Activated naive CD4-positive, alpha-beta T cell treated with anti-CD3 and anti-CD28 coated beads, Interleukin-2, amount 50 U/mL, for 72 hours (primary cell): ENCODE measurements at places on chromosomes 2 and 18. TPM values are rescaled to one million over a fixed set of nuclear protein-coding genes. Genes with fewer than 3 reads are reported as not detected.

DNA sequence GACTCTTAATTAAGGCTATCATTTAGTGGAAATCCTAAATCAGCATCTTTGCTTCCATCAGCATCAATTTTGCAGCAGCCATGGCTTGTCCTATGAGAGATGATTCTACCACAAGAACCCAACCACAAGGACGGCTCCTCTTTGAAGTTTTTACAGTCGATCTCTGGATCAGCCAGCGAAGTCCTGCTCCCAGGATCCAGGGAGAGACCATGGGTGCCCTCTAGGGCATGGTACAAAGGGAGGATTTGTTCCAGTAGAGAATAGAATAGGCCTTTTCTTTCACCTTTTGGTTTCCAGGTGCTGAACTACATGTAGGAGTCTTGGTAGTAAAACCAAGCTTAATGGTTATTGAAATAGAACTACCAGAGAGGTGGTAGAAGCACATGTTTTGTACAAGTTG is 52.7 kb downstream of the TMEM200C start:
- DNase-seq, result no peak

DNA sequence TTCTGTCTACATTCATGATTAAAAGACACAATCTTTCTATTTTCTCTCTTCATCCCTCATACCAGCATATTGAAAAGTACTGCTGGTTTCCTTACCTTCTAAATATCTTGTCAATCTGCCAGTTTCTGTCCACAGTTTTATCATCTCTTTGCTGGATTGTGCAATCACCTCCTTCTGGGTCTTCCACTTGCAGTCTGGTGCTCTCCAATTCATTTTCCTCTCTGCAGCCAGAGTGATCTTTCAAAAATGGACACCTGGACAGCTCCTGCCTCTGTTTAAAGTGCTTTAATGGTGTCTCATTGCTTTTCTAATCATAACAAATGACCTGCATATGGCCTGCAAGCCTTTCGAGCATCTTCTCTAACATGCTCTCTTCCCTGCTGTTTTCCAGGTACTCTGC is 94.0 kb downstream of the C1QL2 start:
- no peak for DNase-seq

DNA sequence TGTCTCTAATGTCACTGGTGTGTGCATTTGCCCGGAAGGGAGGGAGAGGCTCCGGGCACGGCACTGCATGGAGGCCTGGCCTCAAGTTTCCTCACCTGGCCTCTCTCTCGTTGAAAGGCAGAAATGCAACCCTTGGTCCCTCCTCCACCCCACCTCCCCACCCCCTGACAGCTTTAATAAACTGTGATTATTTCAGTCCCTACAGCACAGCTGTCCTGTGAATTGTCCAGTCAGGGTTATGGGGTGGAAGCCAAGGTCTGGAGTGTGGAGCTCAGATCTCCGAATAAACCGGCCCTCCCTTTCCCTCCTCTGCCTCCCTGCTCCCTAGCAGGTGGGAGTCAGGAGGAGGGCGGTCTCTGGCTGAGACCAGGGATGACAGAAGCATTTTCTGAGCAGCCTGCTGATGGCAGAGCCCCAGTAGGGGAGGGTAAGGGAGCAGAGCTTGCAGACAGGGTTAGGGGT is 199.2 kb upstream of the SMAD2 start:
- DNase-seq, result no peak

DNA sequence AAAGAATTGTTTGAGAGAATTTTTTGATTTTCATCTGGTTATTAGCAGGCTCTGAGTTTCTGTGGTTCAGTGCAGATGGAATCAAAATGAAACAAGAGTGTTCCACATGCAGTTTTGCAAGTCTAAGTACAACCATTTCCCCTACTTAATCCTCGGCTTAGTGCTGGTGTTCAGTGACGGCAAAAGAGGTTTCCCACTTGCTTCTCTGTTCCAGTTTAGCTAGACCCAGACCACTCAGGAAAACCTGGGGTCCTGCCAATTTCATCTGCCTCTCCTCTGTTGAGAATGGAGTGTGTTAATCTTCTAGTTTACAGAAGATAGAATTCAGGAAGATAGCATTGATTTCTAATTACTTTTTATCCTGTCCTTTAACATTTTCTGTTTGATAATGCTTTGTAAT is 996.2 kb upstream of the FANCL start:
- DNase-seq, result no peak

DNA sequence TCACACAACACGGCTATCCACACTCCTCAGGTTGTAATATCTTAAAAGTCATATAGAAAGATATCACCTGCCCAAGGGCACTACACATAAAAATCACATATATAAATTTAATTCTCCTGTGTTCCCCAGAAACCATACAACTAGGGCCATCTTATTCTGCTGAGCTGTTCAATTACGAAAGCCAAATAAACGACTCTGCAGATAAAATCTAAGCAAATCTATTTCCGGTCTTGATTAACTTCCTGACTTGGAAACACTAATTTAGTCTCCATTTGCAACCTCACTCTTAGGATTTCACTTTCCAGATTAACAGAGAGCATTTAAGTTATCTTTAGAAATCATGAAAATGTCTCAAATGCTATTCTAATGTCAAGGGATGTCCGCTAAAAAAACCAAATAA is 23.9 kb upstream of the STK17B start:
- DNase-seq, result no peak

DNA sequence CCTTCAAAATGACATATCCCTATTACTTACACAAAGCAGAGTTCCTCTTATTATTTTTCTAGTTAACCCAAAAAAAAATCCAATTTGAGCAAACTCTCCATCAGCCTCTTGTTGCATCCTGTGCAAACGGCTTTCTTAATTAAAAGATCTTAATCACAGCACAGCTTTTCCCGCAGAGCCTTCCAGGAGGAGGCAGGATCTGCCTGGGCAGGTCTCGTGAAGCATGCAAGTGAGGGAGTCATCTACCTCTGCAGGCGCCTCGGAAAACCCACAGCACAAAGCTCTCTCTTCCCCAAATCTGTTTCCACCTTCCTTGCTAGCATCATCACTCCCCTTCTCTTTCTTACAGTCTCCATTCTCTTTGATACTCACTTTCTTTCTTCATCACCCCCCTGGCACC is 100.4 kb downstream of the EN1 start:
- DNase-seq, result no peak

DNA sequence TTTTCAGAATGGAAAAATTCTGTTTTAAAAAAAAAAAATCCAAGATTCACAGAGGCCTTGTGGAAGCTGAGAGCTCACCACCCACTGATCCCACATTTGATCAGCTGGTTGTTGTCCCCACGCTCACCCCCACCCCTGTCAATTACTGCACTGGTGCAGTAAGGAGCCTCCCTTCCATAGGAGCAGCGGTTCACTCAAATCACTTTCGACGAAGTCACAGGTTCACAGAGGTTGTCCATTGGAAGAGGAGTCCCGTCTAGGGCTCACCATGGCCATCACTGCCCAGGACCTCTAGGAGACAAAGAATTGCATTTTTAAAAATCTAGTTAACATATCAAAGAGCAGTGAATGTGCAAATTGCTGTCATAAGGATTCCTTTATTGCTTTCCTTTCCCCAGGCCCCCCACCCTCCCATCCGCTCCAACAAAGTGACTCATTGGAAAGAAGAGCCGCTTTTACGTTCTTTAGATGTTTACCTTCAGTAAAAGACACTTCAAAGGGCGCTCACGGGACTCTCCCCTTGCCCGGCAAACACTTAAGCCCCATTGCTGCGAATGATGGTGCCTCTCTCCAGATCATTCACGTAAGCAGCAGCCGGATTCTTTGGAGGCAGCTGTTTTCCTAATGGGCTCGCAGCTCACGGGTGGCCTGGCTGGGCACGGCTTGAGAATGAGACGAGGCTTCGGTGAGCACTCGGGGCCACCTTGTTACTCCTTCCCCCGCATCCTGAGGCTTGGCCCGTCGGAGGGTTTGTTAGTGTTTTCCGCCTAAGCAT is 165.5 kb upstream of the SALL3 start:
- DNase-seq, result no peak

GRCh38 chr2:233489666-233490065 is 76.9 kb downstream of the USP40 start:
- no peak for DNase-seq

- DNase-seq, result no peak
Measured at GRCh38 chr2:29611850-29612249, 309.5 kb downstream of the ALK start.

GRCh38 chr2:152445791-152446201 is 110.8 kb downstream of the FMNL2 start:
- DNase-seq, result no peak

DNA sequence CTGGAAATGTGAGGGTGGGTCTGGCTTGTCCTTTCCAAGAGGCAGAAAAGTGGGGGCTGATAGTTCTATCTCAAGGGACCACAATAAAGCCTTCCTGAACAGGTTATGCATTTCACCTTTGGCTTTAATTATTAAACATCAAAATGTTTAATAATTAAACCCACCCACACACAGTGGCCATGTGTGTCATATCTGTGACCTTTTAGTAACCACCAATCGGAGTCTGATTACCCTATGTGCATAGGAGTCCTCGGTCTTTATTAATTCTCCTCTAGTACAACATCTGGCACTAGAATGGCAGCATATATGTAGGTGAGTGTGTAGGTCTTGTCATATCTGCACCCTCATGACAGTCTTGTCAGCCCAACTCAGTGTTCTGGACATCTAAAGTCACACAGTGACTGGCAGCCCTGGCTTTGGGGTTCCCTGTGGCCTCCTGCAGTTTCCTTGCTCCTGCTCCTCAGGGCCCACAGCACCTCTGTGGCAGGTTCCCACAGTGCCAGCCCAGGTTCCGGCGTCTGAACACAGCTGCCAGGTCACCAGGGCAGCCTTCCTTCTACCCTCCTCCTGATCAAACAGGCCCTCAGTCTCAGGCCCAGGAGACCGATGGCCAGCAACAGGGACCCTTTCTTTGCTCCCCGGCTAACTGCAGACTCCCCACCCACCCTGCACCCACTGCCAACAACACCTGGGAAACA is 100.9 kb downstream of the MTCL1 start:
- DNase-seq, result no peak

- no peak for DNase-seq
Measured at GRCh38 chr2:171964308-171964707, 35.4 kb upstream of the METAP1D start.

DNA sequence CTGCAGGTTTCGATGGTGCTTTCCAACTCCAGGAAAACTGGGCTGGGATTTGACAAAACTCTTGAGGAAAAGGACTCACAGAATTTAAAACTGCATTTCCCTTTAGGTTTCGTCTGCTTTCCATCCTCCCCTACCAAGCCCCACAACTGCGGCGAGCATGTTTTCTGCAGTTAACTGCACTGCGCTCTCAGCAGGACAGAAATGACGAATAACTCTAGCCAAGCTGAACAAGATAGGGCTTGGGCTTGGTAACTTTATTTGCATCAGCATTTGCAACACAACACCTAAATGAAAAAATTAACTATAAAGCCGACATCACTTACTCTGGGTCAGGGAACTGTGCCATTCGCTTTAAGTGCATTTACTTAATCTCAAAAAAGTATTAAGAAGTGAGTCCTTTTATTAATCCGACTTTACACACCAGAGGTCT is 669 bp upstream of the PIKFYVE start:
- DNase-seq, result no peak

GRCh38 chr2:15640784-15641183 is 49.1 kb downstream of the DDX1 start:
- no peak for DNase-seq

Gene VWA3B
- not detected for total RNA-seq

Gene INPP5D
- 70.7 TPM for total RNA-seq

Gene C2orf78
- total RNA-seq, result not detected

Gene SLC16A14
- 0.58 TPM for total RNA-seq

Gene CD8A
- 0.31 TPM for total RNA-seq

Gene NOL4
- total RNA-seq, result not detected

Gene ZAP70
- total RNA-seq, result 164 TPM

Gene AQP4
- total RNA-seq, result not detected

Gene SLC5A7
- total RNA-seq, result not detected

Gene FZD7
- 0.30 TPM for total RNA-seq

Gene CYS1
- total RNA-seq, result not detected
